ENCODE measurements at places on chromosomes 12 and 14.

DNA sequence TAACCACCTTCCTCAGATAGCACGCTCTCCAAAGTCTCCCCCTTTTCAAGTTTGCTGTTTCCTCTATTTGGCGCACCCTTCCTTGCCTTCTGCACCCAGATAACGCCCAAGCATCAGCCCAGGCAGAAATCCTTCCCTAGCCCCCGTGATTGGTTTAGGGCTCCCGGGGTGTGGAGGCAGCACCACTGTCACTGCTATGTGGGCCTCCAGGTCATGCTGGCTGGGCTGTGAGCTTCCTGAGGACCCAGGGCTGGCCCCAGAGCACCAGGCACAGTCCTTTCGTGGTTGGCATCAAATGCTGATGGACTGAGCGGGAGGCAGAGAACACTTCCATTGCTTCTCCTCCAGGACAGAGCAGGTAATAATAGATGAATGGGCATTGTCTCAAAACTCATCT lies 311.4 kb downstream of the BCL11B start:
- no peak for DNase-seq

- DNase-seq, result no peak
These were observed 181.7 kb downstream of the ADAMTS20 start for GRCh38 chr12:43370263-43370662.

- DNase-seq, result no peak
These were observed 28.8 kb downstream of the CLMN start for GRCh38 chr14:95290871-95291431.

GRCh38 chr12:103771466-103771865 lies 69.6 kb downstream of the NT5DC3 start:
- no peak for DNase-seq

DNA sequence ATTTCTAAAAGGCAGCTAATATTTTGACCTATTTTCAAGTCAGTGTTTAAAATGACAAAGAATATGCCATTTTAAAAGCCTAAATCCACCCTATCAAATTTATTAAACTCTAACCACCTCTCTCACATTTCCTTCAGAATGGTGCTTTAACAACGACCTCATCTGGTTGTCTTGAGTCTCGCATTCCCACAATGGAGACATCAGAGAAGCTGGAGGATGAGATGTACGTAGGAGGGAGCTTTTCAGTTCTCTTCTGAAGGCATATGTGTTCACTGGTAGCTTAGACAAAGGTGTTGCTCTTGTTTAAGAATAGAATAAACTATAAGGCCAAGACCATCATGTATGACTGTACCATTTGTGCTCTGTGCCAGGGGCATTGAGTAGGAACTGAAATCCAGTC lies 82.9 kb downstream of the BCL2L14 start:
- DNase-seq, result no peak

- DNase-seq, result no peak
These were observed 93.9 kb downstream of the DAAM1 start for GRCh38 chr14:59282378-59282765.

- DNase-seq, result no peak
These were observed 375 bp downstream of the AJUBA start for GRCh38 chr14:22981876-22982476.

DNA sequence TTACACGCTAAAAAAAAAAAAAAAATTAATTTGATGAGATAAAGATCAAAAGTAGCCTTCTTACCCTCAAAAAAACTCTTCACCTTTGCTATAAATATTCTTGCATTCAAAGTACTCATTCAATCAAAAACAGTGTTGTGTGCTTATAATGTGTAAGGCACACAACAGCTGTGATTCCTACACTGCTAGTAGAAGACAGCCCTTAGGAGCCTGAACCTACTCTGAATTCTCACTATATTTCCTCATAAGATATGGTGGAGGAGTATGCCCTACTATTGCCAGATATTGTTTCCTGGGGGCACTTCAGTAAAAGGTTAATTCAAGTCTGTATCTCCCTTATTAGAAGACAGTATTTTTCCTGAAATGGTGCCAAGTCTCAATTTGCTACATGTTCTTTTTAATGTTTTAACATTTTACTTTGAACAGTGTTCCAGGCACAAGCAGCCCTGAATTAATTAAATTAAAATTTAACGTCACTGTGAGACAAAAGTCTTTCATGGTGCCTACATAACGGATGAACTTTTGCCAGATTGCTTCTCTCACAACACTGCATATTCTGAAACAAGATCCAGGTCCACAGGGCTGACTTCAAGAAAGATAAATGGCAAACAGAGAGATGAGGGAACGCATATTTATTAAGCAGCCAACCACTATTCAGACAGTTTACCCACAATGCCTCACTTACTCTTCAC lies 19.3 kb downstream of the PPP2R5E start:
- no peak for DNase-seq

DNA sequence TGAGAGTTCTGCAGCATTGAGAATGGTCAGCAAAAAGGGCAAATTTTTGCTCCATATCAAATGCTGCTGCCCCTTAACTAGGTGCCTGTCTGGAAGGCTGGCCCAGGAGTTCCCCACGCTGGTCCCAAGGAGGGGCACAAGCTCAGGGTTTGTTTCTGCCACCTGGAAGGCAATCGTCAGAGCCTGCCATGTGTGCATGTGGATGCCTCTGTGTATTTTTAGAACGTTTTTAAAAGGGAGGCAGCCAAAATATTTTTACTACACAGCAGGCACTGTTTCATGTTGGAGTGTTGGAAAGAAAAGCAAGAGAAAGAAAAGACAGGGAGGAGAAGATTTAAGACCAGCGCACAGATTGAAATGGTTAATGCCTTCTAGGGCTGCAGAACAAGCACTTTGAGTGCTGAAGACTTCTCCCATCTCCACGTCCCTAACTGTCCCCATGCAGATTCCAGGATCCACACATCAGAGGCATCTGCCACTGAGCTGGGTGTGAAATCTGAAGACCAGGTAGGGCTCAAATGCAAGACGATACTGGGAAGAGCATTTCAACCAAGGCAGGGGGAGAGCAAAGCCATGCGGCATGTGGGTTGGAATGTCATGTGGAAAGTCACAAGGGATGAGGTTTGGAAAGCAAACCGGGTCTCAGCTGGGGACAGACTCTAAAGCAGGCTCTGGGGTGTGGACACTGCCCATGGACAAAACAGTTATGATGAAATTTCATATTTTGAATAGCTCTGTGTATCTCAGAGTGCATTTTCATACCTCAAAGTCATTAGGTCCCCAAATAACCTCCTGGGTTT lies 557.2 kb downstream of the BCL11B start:
- DNase-seq, result no peak

GRCh38 chr12:125907351-125907750 lies 842.1 kb downstream of the AACS start:
- no peak for DNase-seq

DNA sequence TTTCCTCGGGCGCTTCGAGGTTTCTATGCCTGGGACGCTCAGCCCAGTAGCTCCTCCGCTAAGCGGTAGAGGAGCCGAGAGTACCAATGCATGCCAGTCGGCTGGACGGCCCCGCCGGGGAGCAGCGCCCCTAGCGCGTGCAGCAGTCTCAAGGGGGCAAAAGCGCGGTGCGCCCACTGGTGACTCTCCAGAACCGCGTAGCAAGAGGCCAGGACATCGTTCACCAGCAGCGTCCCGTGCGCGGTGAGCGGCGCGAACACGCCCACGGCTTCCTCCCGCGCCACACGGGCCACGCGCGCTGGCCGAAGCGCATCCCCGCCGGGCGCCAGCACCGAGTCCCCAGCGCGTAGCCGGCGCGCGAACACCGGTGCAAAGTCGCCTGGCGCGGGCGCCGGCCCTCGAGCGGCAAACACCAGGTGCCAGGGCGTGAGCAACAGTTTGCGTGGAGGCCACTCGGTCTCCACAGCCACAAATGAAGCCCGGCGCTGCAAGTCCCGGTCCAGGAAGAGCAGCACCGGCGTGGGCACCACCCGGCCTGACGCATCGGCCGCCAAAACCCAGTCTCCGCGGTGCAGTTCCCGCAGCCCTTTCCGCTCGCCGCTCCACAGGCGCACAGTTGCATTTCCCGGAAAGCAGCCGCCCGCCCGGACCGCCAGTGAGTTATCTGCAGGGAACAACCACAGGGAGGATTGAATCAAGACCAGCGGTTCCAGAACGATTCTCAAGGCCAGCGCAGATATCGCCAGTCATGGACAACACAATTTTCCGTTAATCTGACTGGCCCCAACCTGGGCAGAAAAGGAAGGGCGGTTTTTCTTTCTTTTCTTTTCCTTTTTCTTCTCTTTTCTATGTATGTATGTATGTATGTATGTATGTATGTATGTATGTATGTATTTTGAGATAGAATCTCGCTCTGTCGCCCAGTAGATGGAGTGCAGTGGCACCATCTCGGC lies 4.5 kb downstream of the DHH start:
- DNase-seq, result no peak

GRCh38 chr14:58870961-58871360 lies 233.2 kb downstream of the DACT1 start:
- DNase-seq, result no peak

DNA sequence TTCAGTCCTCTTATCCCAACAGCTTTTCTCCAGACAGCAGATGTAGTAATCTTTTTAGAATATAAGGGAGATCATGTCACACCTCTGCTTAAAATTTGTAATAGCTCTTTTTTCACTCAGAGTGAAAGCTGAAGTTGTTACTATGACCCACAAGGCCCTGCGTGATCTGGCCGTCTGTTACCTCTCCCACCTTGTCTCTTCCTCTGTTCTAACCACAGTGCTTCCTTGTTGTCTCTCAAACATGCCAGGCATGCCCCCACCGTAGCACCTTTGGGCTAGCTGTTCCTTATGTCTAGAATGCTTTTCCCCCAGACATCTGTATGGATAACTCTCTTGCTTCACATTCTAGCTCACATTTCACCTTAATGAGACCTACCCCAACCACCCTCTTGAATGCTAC lies 6.5 kb downstream of the NECAP1 start:
- DNase-seq, result no peak

Data from spinal cord (tissue), 10 donors.